Small intestine (tissue), 16 donors: ENCODE measurements at places on chromosomes 5 and 9.

GRCh38 chr9:131043087-131043486 lies 34.1 kb downstream of the LAMC3 start:
- DNase-seq, result no peak

GRCh38 chr9:93149361-93149760 lies 15.3 kb upstream of the NINJ1 start:
- no peak for DNase-seq

- no peak for DNase-seq
These were observed 13.1 kb downstream of the DIAPH1 start for GRCh38 chr5:141605523-141606277.

- DNase-seq, result no peak
These were observed 65.8 kb upstream of the DAPK1 start for GRCh38 chr9:87431837-87432236.

DNA sequence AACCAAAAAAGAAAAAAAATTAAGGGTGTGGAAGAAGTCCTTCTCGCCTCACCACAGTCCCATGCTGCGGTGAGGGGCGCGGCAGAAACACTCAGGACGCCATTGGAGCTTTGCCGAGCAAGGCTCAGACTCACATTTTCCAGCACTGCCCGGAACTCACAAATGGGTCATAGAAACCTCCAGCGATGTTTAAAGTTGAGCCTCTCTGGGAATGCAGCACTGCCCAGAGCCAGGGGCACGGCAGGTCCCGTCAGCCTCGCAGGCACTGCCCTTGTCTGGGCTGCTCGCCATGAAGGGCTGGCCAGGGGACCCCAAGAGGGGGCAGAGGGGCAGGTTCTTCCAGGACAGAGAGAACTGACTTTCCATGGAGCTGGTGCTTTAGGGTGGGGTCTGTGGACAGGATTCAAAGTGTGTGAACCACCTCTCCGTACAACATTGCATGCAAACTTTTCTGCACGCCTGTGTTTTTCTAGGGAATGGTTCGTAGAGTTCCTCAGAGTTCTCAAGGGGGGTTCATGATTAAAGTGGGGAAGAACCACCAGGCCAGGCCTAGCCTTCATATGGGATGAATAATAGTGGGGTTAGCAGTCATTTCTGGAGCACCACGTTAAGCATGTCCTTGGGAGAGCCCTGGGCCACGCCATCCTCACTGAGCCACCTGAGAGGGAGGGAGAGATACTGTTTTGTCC lies 38.4 kb downstream of the PRRX2 start:
- no peak for DNase-seq

GRCh38 chr9:121772600-121773285 lies 121.3 kb downstream of the DAB2IP start:
- no peak for DNase-seq

DNA sequence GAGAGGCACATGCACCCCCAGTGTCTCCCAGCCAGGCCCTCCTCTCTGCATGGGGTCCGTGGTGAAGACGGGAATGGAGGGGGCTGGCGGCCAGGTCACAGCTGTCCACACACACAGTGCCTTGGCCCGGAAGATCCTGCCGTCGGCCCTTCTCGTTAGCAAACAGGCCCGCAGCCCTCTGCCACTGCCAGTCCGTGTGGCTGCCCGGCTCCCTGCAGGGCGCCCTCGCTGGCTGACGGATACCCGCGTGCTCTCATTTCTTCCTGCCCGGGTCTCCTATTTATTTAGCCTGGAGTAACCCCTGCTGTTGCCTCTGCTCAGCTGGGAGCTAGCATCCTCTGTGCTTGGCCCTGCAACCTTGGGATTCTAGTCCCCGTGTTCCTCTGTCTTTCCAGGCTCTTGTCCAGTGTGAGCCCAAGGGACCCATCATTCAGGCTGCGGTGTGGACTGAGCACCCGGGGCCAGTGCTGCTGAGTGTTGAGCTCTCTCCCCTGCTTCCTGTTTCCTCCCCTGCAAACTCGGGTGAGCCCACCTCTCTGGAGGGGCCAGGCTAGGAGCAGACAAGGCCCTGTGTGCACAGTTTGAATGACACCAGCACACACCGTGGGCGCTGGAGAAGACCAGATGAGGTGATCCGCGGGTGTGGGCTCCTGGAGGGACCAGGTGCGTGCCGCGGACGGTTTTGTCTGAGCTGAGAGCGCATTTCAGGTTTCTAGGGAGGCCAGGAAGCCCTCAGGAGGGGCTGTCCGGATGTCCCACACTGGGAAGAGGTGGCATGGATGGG lies 14.6 kb upstream of the RNU6ATAC start:
- no peak for DNase-seq

DNA sequence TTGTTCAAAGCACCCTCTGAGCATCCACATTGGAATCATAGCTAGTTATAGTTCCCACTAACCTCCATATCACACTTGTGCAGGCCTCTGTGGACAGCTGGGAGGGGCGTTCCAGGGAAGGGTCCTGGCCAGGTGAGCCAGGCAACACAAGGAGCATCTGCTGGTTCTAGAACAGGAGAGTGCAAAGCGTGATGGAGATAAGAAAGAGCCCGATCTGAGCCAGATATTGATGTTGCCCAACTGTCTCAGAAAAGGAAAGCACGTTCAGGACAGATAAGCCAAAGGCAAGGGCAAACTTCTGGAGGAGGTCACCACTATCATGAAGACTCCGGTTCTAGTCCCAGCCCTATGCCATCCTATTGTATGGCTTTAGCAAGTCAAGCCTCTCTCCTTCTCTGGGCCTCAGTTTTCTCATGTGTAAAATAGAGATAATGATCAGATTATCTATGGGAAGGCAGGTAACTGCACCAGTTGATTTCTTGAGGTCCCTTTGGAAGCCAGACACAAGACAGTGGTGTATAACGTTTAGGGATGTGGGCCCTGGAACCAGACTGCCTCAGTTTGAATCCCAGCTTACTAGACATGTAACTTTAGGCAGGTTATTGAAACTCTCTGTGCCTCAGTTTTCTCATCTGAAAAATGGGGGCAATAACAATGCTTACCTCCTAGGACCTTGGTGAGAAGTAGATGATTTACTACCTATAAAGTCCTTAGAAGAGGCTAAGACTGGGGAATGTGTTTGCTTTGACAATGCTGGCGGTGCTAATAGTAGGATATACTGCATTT lies 19.8 kb downstream of the GABBR2 start:
- DNase-seq, result no peak

DNA sequence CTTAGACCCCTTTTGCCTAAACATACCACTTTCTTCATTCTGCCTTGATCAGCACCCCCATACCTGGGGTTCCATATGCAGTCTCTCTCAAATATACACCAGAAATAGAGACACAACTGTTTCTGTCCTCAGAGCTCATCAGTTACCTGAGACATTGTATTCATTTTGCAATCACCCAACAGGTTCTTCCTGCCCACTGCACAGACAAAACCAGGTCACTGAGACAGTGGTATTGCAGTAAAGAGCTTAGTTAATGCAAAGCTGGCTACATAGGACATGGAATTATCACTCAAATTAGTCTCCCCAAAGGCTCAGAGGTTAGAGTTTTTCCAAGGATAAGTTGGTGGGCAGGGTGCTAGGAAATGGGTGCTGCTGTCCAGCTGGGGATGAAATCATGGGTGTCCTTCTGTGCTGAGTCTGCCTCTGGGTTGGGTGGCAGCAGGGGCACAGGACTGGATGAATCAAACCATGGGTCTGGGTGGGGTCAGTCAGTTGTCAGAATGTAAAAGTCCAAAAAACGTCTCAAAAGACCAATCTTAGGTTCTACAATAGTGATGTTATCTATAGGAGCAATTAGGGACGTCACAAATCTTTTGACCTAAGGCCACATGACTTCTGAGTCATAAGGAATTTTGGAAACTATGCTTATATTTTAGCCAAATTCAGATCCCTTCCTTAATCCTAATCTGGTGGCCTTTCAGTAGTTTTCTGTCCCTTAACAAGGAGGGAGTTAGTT lies 41.0 kb downstream of the KCNV2 start:
- DNase-seq, result no peak
